T-helper 17 cell (primary cell): ENCODE measurements at places on chromosomes 5 and 9. TPM values are rescaled to one million over a fixed set of nuclear protein-coding genes. Genes with fewer than 3 reads are reported as not detected.
A peak's percentile ranks its signal among the peaks of the same experiment; 100 is the strongest.

GABRA1 gene
- total RNA-seq: 0.10 TPM

- no peak for DNase-seq
Observed at GRCh38 chr5:130605234-130605633, 559.8 kb downstream of the HINT1 start.

RFK gene
- 8.9 TPM for total RNA-seq

- DNase-seq: no peak
Observed at GRCh38 chr5:68995845-68996545, 97.8 kb upstream of the SLC30A5 start.

MLANA gene
- not detected for total RNA-seq

TMOD1 gene
- 0.94 TPM for total RNA-seq

GRCh38 chr9:134025606-134026541, 593 bp downstream of the BRD3OS start:
- DNase-seq: peak; percentile 33

DNAH5 gene
- total RNA-seq: not detected

DNA sequence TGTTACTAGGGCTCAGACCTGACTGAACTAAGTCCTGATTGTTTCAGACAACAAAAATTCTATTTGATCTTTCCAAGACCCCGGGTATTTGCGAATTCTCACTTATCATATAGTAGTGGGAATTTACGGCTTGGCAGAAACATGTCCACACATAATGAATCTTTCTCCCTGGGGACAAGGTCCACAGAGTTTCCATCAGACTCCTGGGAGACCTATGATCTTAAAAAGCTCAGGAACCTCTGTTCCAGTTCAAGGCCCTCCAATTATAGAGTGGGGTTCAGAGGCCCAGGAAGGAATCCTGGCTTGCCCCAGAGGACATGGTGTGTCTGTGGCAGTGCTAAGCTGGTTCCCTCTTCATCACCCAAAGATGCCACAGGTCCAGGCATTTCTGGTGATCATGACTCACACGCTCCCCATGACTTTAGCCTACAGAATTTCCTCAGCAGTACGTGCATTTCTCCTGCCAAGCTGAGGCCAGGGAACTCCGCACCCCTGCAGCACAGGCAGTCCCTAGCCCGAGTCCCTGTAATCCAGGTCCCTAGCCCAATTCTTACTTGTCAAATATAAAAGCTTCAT, 12.6 kb downstream of the RAPGEF1 start:
- DNase-seq: no peak

OCLN gene
- total RNA-seq: 9.0 TPM

GRCh38 chr9:70398145-70398556, 16.3 kb downstream of the KLF9 start:
- DNase-seq: no peak

- DNase-seq: no peak
Observed at GRCh38 chr5:73796164-73797131, 170.5 kb downstream of the ARHGEF28 start.

- DNase-seq: no peak
Observed at GRCh38 chr5:169569513-169569912, 14.1 kb upstream of the SPDL1 start.

SPINK5 gene
- total RNA-seq: not detected

DNA sequence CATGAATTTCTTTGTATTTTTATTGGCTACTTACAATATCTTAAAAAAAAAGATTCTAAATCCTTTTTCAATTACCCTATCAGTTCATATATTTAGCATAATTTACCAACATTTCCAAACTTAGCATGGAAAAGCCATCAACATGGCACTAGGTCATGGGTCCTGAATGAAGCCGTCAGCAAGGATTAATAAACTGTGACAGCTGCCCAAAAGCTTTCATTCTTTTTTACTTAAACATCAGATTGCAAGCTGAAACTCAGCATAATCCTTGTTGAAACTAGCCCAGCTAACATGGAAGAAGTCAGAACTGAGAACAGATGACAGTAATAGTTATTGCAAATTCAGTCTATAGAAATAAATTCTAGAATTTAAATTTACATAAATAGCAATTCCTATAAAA, 209.8 kb downstream of the ADAMTS6 start:
- no peak for DNase-seq

- DNase-seq: no peak
Observed at GRCh38 chr5:146656703-146657102, 140.7 kb upstream of the GPR151 start.

DNA sequence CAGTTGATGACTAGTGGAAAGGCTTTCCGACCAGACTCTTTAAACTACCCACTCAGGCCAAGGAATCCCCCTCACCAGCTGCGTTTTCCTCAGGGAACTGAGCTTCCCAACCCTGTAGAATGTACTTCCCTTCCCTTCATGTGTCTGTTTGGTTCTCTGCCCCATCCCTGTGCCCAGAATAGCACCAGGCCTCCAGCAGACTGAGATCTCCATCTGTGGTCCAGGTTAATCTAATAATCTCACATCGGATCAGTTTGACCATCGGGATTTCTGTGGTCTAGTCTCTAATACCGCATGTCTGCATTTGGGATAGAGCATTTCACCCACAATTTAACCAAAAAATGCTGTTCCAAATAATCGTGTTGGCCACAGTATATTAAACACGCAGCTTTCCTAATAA, 237.2 kb downstream of the ROR2 start:
- no peak for DNase-seq

ARID3C gene
- total RNA-seq: 0.27 TPM

LCN15 gene
- not detected for total RNA-seq
